Stimulated activated CD4-positive, alpha-beta T cell treated with anti-CD3 and anti-CD28 coated beads, TNF-alpha, amount 100 ng/mL, for 48 hours (primary cell): ENCODE measurements at places on chromosomes 6 and 20.

DNA sequence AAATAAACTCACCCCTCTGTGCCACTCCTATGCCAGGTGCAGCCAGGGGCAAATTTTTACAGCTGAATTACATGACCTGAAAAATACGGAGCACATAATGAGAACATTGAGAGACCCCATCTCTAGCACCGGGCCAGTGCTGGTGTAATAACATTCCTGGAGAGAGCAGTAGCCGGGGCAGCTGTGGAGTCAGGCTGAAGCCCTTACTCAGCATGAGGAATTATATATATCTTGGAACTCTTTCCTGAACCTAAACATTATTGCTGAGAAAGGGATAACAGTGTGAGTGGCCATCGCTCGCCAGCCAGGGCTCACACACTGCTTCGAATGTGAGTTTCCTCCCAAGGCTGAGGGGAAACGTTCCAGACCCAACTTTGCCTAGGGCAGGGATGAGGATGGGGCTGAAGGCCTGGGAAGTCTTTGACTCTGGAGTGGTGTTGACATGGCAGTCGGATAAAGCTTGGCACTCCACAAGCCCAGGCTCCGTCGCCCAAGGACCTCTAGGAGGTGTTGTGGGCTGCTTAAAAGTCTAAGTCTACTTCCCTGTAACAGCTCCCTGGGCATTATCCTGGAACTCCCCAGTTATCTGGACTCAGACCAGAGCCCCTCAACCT lies 269.8 kb downstream of the CDC5L start:
- no peak for DNase-seq

GRCh38 chr6:75044846-75045245 lies 161.0 kb downstream of the COL12A1 start:
- no peak for DNase-seq

DNA sequence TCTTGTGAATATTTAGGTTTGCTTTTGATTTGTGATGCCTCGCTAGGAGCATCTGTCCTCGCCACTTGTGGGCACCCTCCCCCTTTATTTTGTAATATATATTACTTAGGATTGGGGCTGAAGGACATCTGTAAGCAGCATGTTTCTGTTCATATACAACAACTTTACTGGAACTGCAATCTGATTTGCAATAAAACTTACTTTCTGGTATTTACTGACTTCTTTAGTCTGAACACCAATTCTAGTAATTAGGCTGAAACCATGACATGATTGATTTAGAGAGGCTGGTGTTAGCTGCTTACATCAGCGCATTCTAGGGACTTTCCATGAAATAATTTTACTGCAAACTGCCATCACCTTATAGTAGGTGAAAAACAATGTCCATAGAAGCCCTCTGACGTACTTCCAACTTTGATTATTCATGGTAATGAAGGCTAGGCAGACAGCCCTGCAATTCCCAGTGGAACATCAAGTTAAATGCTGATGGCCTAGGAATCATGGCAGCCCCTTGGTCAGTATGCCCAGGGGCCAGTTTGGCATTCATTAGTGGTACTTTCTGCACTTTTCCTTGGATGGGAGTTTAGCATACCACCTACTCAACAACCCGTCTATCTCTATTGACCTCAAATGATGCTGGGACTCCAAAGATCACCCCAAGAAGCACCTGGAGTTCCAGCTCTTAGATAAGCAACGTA lies 132.9 kb upstream of the MCHR2 start:
- no peak for DNase-seq

- no peak for DNase-seq
These were observed 143.8 kb downstream of the ERMARD start for GRCh38 chr6:169895000-169895759.

DNA sequence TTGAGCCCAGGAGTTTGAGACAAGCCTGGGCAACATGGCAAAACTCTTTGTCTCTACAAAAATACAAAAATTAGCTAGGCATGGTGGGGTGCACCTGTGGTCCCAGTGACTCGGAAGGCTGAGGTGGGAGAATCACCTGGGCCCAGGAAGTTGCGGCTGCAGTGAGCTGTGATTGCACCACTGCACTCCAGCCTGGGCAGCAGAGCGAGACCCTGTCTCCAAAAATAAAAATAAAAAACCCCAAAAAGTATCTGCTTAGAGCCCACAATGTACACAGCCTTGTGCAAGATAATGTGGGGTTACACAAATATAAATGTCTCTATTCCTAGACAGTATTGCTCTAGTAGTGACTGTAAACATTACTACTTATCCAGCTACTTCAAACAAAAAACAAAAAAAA lies 5.9 kb downstream of the ESF1 start:
- DNase-seq, result no peak

DNA sequence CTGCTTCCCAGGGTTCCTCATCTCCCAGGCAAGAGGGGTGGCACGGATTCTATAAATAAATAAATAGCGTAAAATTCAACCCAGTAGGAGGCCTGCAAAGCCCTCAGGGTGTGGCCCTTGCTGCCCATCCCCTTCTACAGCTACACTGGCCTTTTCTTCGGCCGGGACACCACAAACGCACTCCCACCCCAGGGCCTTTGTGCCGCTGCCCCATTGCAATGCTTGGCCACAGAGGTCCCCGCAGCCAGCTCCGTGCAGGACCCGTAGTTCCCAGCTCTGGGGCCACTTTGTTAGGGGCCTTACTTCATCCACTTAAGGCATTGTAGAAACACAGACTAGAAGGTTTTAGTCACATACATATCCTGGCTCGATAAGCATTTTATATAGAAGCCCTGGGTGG lies 151.2 kb downstream of the ERMARD start:
- DNase-seq, result no peak

- DNase-seq, result no peak
These were observed 115.4 kb downstream of the CFAP61 start for GRCh38 chr20:20167698-20168097.

DNA sequence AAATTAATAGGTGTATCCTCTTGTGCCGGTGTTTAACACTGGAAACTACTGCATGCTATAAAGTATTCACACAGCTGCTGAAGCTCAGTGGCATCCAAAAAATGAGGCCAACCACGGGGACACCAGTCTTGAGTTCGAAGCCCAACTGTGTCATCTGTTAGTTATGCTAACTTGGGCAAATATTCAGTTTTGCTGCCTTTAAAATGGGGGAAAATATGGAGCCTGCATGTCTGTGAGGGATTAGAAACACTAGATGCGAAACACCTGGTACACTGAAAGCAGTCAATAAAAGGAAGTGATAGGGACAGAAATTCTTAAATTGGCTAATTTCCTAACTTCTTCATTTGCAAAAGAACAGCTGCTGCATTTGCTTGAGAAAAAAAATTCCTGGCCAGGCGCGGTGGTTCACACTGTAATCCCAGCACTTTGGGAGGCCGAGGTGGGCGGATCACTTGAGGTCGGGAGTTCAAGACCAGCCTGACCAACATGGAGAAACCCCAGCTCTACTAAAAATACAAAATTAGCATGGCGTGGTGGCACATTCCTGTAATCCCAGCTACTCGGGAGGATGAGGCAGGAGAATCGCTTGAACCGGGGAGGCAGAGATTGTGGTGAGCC lies 36.6 kb upstream of the MLIP start:
- no peak for DNase-seq

DNA sequence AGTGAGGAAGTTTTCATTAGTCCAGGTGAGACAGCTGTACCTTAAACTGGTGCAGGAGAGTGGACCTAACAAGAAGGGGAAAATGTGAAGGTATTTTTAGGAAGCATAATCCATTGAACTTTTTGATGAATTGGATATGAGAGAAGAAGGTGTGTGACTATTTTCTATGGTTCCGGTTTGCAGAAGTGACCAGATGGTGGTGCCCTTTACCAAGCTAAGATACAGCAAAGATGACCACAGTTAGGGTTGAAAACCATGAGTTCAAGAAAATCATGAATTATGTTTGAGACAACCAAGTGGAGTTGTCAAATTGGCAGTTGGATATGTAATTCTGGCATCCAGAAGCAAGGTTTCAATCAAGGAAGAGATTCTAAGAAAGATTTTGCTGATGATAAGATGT lies 61.9 kb upstream of the NRSN1 start:
- DNase-seq, result no peak

GRCh38 chr6:161424421-161424820 lies 150.6 kb upstream of the AGPAT4 start:
- DNase-seq, result no peak

- peak; percentile 29 for DNase-seq
These were observed 267.0 kb downstream of the TMEM242 start for GRCh38 chr6:157056275-157056674.

GRCh38 chr20:52142757-52143156 lies 48.8 kb downstream of the ZFP64 start:
- DNase-seq, result no peak

DNA sequence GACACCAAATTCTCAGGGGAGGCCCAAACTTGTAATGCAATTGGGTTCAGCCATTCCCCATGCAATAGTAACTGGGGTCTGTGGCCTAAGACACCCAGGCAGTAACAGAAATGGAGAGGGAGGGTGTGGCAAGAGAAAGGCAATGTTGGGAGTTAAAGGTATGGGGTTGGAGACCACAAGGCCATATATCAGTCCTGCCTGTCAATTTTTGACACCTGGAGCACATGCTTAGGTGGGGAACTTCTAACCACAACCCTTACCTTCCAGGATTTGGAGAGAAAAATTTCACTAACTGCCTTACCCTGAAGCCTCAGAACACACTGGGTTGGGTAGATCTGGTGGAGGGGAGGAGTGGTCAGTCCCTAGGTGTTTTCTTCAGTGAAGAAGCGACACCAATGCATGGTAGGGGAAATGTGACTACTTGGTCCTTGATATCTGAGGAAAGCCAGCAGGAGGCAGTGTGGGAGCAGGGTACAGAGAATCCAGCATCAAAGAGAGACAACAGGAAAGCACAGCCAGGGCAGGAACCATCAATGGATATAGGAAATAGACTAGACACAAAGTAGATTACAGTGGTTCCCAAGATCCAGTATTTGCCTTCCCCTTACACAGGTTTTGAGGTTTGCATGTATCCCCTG lies 6.8 kb upstream of the USP49 start:
- DNase-seq, result peak; percentile 36

DNA sequence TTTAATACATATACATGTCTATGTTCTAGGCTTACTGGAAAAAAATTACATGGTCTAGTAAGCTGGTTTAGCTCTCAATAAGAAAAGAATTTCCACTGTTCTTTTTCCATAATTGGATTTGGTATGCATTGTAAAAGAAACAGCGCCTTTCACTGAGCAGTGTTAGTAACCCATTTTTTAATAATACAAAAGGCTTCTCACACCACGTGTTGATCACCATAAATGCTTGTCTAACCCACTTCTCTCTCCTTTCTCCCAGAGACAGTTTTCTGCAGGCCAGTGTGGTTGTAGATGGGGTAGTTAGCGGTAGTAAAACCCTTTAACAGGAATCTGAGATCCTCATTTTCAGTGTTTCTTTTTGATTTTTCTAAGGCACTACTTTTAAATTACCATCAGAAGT lies 348.7 kb upstream of the MANEA start:
- no peak for DNase-seq

DNA sequence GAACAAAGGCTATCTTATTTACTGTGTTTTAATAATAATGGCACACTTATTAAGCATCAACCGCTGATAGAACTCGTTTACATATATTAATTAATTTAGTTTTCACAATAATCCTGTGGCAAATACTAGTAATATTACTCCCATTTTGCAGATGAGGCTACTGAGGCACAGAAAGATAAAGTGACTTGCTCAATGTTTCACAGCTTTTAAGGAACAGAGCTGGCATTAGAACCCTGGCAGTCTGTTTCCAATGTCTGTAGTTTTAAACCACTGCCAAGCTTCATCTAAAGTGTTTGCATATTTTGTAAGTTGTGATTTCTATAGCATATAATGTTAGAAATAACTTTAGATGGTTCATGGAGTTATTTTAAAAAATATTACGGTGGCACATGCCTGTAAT lies 38.4 kb upstream of the LRRC1 start:
- DNase-seq, result no peak

GRCh38 chr6:30712441-30712945 lies 4.6 kb downstream of the MDC1 start:
- no peak for DNase-seq

- DNase-seq, result no peak
These were observed 34.7 kb downstream of the PLAGL1 start for GRCh38 chr6:143973097-143973966.

GRCh38 chr20:44958276-44958675 lies 1.9 kb downstream of the TOMM34 start:
- no peak for DNase-seq

- DNase-seq, result no peak
These were observed 54.0 kb downstream of the GMPR start for GRCh38 chr6:16292432-16292831.
